ENCODE measurements at places on chromosomes 11 and 22. TPM values are rescaled to one million over a fixed set of nuclear protein-coding genes. Genes with fewer than 3 reads are reported as not detected.

Gene OR2AT4
- not detected for polyA plus RNA-seq

DNA sequence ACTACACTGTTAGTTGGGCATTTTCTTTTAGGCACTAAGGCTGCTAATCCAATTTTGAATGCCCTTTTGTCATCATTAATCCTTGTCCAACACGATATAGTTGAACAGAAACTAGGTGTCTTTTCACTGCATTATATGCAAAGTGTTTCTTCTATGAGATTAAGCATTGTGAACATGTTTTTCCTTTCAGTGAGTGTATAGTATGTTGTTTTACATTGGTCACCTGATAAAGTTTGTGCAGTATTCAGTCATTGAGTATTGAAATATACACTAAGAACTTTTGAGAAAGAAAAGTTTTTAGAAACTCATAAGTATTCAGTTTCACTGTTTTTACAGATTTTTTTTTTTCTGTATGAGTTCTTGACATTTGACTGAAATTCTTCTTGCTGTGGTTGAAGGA lies 59.0 kb downstream of the ZC3H12C start:
- H3K4me1 ChIP-seq, result peaks cover 17% of the 10 kb centered on the region
- peaks cover 4% of the 10 kb centered on the region for H3K36me3 ChIP-seq
- DNase-seq, result no peak
- H3K27ac ChIP-seq, result no peak overlapping the region
- H3K4me3 ChIP-seq, result no peak overlapping the region
- H3K27me3 ChIP-seq, result no peaks in the 10 kb centered on the region

DNA sequence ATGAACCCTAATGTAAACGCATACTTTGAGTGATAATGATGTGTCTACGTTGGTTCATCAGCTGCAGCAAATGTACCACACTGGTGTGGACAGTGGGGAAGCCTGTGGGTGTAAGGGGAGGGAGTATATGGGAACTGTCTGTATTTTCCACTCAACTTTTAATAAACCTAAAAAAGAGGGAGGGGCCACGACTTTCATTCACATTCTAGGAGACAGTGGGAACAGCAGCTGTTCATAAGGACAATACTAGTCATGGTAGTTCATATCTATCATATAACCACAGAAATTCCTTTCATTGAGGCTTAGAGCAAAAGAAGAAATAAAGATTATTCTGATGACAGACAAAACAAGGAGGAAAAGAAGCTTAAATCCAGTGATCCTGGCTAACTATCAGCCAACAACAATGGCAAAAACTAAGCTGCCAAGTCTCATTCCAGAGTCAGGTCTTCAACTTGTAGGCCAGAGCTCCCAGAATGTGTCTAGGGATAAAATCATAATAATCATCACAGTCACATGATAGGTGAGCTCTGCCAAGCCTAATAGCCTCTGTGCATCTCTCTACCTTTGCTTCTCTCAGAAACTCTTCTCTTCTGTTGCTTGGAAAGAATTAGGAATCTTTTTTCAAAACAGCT lies 59.4 kb upstream of the CHRM4 start:
- DNase-seq, result no peak
- H3K27me3 ChIP-seq, result no peaks in the 10 kb centered on the region
- no peak overlapping the region for H3K27ac ChIP-seq
- no peak overlapping the region for H3K4me3 ChIP-seq

DNA sequence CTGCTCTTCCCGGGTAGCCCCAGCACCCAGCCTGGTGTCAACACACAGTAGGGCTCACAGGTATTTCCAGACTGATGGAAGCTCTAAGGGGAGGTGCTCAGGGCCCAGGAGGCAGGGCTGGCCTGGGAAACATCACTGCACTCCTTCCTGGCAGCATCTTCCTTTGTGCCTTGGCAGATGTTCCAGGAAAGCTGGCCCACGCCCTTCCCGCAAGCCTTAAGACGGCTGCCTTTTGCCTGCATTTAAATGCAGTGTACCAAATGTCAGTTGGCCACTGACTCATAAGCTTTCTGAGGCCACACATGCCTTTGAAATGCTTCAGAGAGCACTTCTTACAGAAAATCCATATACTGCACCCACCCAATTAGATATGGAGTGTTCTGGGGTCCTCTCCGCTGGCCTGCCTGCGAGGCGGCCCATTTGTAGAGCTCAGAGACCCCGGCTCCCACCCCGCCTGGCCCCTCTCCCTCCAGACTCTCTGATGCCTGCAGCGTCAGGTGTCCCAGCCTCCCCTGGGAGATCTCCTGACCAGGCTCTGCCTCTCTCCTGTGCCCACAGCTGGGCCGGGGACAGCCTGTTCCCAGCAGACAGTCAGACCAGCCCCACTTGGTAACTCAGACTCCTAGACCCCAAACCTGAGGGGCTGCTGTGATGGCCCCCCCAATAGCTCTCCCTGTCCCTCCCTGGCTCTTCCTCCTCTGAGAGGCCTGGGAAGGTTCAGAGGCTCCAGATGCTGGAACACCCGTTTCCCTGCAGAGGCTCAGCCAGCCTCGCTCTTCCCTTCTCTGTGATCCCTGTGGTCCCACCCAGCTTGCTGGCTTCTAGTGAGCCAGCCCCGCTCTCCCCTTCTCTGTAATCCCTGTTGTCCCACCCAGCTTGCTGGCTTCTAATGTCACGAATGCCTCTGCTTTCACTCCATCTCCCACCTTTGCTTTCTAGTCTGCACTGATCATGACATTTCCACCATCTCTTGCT lies 47.6 kb upstream of the THY1 start:
- H3K4me3 ChIP-seq, result no peak overlapping the region
- DNase-seq, result no peak
- no peaks in the 10 kb centered on the region for H3K4me1 ChIP-seq

Gene UPK2
- 0.07 TPM for polyA plus RNA-seq

Gene SPDYC
- not detected for polyA plus RNA-seq

DNA sequence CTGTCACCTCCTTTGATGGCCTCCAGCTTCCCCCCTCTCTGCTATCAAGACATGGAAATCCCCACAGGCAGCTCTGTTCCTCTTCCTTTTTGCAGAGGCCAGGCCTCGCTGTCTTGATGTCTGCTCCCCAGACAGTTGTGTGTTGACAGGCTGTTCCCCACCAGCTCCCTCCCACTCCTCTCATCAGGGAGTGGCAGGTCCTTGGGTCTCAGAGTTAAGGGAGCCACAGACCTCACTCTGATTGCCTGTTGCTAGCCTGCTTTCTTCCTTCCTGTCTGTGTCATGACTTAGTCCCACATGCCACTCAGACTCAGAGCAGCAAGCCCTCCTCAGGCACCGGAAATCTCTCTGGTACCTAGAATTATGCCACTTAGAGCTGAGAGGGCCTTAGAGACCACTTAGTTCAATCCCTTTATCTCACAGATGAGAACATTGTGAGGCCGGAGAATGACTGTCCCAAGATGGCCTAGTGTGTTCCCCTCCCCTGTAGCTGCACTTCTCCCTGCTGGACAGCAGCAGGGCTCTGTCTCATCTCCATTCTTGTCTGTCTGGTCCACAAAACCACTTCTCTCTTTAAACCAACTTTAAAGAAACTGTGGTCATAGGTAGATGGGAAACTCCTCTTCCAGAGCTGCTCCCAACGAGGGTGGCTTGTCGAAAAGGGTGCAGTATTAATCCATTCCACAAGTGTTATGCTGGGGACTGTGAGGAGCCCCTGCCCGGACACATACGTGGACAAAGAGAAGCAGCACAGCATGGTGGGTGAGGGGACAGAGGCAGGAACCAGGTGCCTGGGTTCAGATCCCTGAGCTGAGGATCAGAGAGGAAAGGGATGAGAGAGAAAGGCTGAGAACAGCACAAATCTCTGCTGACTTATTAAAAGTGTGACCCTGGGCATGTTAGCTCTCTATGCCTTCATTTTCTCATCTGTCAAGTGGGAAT lies 4.2 kb downstream of the AMPD3 start:
- no peaks in the 10 kb centered on the region for H3K4me1 ChIP-seq
- DNase-seq, result no peak
- no peaks in the 10 kb centered on the region for H3K36me3 ChIP-seq
- H3K4me3 ChIP-seq, result no peak overlapping the region

DNA sequence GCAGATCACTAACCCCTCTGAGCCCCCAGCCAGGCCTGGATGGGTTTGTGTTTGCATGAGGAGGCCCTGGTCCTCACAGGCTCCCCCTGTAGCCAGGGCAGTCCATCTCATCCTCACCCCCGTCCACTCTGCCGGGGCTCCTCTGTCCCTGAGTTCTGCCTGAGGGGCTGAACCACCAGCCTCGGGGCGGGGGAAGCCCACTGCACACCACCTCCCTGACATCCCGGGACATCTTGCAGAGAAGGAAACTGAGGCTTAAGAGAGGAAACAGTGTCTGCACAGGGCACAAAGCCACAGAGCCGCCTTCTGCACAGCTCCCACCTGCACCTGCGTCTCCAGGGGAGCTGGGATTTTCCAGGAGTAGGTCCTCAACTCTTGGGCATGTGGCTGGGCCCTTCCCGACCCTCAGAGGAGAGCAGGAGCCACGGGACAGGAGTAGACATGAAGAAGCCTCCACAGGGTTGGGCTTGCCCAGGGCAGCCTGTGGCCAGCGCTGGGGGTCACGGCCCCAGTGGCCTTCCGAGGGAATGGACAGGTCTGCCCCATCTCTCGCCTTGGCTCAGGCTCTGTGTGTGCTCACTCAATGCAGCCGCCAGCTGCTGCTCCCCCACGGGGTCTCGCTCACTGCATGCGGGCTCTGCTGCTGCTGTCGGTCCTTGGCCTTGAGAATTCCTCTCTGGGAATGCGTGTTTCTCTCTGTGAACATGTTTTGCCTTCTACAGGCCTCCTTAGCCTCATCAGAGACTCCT lies 45.4 kb upstream of the CCDC188 start:
- no peaks in the 10 kb centered on the region for H3K4me1 ChIP-seq
- H3K27ac ChIP-seq, result no peak overlapping the region
- H3K36me3 ChIP-seq, result no peaks in the 10 kb centered on the region
- peak; percentile 36 for DNase-seq
- H3K27me3 ChIP-seq, result no peaks in the 10 kb centered on the region

GRCh38 chr11:112504056-112504455 lies 243.4 kb upstream of the PLET1 start:
- H3K4me1 ChIP-seq, result no peaks in the 10 kb centered on the region
- no peak overlapping the region for H3K27ac ChIP-seq
- no peaks in the 10 kb centered on the region for H3K36me3 ChIP-seq
- H3K4me3 ChIP-seq, result no peak overlapping the region
- DNase-seq, result no peak

DNA sequence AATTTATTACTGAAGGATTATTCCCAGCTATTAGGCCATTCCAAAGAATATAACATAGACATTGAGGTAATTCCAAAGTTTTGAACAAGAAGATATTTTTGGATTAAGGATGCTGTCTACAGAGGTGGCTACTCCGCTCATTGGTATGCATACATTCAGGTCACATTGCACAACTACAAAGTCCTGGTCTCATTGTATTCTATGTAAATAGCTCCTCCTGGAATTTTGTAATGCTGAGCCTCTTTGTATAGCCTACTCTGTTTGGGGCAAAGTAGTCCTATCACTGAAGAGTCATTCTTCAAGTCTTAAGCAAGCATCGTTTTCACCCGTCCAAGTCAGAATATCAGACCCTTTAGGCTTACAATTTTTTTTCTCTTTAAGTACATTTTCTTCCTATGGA lies 142.4 kb downstream of the KIF18A start:
- no peaks in the 10 kb centered on the region for H3K27me3 ChIP-seq
- DNase-seq, result no peak
- H3K4me1 ChIP-seq, result no peaks in the 10 kb centered on the region
- no peaks in the 10 kb centered on the region for H3K36me3 ChIP-seq
- no peak overlapping the region for H3K4me3 ChIP-seq
- no peak overlapping the region for H3K27ac ChIP-seq

DNA sequence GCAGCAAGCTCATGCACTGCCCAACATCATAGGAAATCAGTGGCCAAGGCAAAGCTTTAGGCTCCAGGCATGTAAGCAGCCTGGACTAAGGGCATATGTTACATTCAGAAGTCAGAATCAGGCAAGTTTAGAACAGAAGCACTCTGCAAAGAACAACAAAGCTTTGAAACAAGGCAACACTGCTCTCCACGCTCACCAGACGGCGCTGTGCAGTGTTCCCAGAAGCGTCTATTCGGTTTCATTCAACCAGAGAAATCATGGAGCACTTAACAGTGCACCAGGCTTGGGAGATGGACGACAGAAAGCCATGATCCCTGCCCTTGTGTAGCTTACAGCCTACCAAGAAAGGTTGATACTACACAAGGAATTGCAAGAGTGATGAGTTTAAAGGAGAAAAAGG lies 555.8 kb downstream of the BUD13 start:
- DNase-seq, result peak; percentile 55
- H3K27ac ChIP-seq, result no peak overlapping the region
- H3K4me3 ChIP-seq, result no peak overlapping the region
- no peaks in the 10 kb centered on the region for H3K36me3 ChIP-seq
- peaks cover 1% of the 10 kb centered on the region for H3K4me1 ChIP-seq

GRCh38 chr11:101553891-101554292 lies 29.9 kb downstream of the TRPC6 start:
- H3K27ac ChIP-seq, result no peak overlapping the region
- H3K36me3 ChIP-seq, result no peaks in the 10 kb centered on the region
- no peak overlapping the region for H3K4me3 ChIP-seq

DNA sequence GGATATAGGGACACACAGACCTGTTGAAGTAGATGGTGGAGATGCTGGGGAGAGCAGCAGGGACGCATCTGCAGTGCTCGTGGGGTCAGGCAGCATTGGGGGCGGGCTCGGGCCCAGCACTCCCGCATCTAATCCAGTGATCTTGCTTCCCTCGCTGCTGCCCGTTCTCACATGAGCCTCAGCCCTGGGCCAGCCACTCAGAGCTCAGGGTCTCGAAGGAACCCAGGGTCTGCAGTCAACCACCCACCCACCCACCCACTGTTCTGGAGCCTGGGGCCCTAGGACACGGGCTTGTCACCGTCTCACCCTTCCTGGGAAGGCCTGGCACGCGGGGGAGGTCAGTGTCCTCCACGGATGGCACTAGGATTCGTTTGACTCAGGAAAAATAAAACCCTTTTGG lies 406.0 kb downstream of the TBC1D22A start:
- no peaks in the 10 kb centered on the region for H3K4me1 ChIP-seq
- DNase-seq, result no peak
- no peak overlapping the region for H3K4me3 ChIP-seq
- no peaks in the 10 kb centered on the region for H3K27me3 ChIP-seq
- H3K27ac ChIP-seq, result no peak overlapping the region

DNA sequence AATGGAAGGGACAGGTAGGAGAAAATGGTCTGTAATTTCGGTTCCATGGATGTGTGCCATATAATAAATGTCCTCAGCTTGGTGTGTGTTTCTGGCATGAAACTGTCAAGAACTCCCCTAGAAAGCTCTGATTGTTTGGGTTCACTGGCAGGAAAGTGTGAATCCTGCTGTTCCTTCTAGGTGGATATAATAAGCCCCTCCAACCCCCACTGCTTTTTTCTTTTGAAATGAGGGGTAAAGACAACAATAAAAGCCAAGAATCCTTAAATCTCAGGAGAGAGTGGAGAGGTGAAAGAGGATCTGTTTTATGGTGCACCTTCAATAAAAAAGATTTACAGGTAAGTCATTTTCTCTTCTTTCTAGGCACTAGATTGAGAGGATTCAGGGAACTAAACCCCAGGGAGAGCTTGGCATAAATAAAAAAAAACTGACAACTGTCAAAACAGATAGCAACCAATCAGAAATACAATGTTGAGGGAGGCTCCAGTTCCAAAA lies 74.9 kb downstream of the CACNG2 start:
- H3K36me3 ChIP-seq, result no peaks in the 10 kb centered on the region
- H3K27ac ChIP-seq, result no peak overlapping the region
- H3K4me3 ChIP-seq, result no peak overlapping the region
- no peaks in the 10 kb centered on the region for H3K4me1 ChIP-seq

Gene C1QTNF5
- 28.0 TPM for polyA plus RNA-seq

Data from lung (tissue), 17 donors.